ENCODE measurements at places on chromosomes 7 and 10. TPM values are rescaled to one million over a fixed set of nuclear protein-coding genes. Genes with fewer than 3 reads are reported as not detected.

DNA sequence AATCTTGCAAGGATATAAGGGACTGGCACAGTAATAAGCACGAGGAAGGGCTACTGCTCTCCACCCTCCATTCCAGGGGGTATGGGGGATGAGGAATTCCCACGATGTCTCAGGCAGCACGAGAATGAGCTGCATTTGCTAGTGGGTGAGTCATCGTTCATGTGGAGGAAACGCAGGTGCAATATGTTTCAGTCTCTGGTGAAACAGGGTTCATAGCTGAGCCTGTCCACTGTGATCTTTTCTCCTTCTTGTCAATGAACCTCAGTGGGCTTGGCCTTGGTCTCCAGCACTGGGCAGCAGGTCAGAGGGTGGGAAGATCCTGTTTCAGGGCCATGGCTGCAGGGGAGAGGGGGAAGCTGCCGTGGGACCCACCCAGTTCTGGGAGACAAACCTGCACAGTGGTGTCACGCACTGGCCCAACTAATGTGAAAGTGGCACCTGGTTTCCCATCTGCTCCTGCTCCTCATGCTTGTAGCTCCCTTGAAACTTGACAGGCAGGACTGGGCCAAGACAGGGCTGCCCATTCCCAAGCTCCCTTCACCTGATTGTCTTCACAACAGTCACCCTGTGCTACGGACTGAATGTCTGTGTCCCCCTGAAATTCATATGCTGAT, 181.9 kb downstream of the USP6NL start:
- no peaks in the 10 kb centered on the region for H3K27me3 ChIP-seq
- DNase-seq: no peak
- no peak overlapping the region for H3K4me3 ChIP-seq
- H3K4me1 ChIP-seq: peaks cover 7% of the 10 kb centered on the region

- no peak for DNase-seq
- H3K4me3 ChIP-seq: no peak overlapping the region
- H3K27me3 ChIP-seq: peaks cover 20% of the 10 kb centered on the region
- H3K27ac ChIP-seq: no peak overlapping the region
These were observed 77.4 kb downstream of the CALN1 start for GRCh38 chr7:72334698-72335097.

ZNF92 gene
- 13.9 TPM for total RNA-seq

GRCh38 chr7:116571037-116571436, 46.2 kb downstream of the CAV1 start:
- H3K27ac ChIP-seq: no peak overlapping the region
- peaks cover 9% of the 10 kb centered on the region for H3K27me3 ChIP-seq
- H3K36me3 ChIP-seq: no peaks in the 10 kb centered on the region
- no peak overlapping the region for H3K4me3 ChIP-seq

CCL26 gene
- total RNA-seq: 2.0 TPM

GAD2 gene
- not detected for total RNA-seq

DNA sequence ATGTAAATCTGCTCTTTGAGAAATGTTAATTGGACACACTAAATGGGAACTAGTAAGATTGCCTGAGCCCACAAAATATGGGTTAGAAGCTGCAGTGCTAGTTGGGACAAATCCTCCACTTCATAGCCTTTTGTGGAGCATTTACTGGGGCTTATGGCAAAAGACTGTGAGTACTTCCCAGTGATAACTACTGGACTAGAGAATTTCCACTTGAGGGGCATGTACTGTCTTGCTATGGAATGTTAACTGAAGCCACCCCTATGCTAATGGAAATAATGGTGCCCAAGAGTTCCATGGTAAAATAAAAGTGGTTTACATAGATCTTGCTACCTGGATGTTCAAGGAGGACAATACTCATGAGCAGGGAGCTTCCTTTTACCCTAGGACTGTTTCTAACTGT, 29.3 kb downstream of the AVL9 start:
- H3K27ac ChIP-seq: no peak overlapping the region
- peaks cover 25% of the 10 kb centered on the region for H3K36me3 ChIP-seq
- no peak overlapping the region for H3K4me3 ChIP-seq
- no peak for DNase-seq
- H3K4me1 ChIP-seq: peaks cover 10% of the 10 kb centered on the region
- no peaks in the 10 kb centered on the region for H3K27me3 ChIP-seq

- peaks cover 4% of the 10 kb centered on the region for H3K4me1 ChIP-seq
- no peaks in the 10 kb centered on the region for H3K36me3 ChIP-seq
- no peak for DNase-seq
- H3K27me3 ChIP-seq: peaks cover 4% of the 10 kb centered on the region
- H3K27ac ChIP-seq: no peak overlapping the region
- H3K4me3 ChIP-seq: no peak overlapping the region
These were observed 70.4 kb downstream of the MGAM2 start for GRCh38 chr7:142181966-142182365.

DNA sequence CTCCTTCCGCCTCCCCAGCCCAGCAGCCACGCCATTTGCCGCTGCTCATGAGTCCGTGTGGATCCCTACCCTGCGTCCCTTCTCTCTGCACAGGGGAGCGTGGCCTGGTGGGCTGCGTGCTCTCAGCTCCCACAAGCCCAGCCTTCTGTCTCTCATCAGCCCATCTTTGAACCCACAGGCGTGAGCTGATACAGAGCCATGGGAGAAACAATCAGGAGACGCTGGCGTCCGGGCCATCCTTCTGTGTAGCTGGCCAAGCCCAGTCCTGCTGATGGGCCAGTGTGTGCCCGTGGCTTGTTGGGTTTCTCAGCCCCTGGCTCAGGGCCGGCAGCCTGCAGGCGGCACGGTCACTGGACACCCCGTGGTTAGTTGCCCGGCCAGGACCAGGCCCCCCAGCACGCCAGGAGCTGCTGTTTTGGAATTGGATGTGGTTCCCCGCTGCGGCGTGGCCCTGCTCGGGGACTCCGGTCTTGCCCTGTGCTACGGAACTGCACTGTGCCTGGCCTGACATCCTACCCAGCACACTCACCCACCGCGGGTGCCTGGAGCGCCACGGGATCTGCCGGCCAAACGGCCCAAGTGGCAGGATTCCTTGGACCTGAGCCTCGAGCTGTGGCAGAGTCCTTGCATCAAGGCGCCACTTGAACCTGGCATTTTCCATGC, 88.9 kb downstream of the ELFN1 start:
- no peak overlapping the region for H3K27ac ChIP-seq
- H3K36me3 ChIP-seq: no peaks in the 10 kb centered on the region
- peaks cover 6% of the 10 kb centered on the region for H3K27me3 ChIP-seq
- no peak for DNase-seq

DNA sequence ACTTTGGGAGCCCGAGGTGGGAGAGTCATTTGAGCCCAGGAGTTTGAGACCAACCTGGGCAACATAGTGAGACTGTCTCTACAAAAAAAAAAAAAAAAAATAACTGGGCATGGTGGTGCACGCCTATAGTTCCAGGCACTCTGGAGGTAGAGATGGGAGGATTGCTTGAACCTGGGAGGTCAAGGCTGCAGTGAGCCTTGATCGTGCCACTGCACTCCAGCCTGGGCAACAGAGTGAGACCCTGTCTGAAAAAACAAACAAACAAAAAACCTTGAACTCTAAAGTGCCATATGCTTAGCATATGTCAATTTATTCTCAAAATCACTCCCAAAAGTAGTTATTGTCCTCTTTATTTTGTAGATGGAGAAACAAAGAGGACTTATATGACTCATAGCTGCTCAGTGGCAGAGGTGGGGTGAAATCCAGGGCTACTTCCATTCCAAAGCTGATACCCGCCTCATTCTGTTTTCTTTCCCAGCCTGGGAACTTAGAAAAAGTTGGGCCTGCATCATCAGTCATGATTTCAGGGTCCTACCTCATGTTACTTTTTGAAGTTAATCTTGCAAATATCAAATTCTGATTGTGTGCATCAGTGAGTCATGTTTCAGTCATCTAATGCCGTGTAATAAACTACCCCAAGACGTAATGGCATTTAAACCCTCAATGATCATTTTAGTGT, 13.3 kb downstream of the DHTKD1 start:
- peaks cover 14% of the 10 kb centered on the region for H3K36me3 ChIP-seq
- H3K27ac ChIP-seq: no peak overlapping the region
- no peak overlapping the region for H3K4me3 ChIP-seq
- no peaks in the 10 kb centered on the region for H3K27me3 ChIP-seq

OR6V1 gene
- not detected for total RNA-seq

DNAAF5 gene
- 29.5 TPM for total RNA-seq
